Left ventricle myocardium inferior (tissue), 1 donor: ENCODE measurements at places on chromosomes 2 and 18. TPM values are rescaled to one million over a fixed set of nuclear protein-coding genes. Genes with fewer than 3 reads are reported as not detected.

The MYCN gene
- total RNA-seq, result 0.38 TPM

- no peak for DNase-seq
Observed at GRCh38 chr2:109379507-109379906, 234.3 kb downstream of the SEPTIN10 start.

DNA sequence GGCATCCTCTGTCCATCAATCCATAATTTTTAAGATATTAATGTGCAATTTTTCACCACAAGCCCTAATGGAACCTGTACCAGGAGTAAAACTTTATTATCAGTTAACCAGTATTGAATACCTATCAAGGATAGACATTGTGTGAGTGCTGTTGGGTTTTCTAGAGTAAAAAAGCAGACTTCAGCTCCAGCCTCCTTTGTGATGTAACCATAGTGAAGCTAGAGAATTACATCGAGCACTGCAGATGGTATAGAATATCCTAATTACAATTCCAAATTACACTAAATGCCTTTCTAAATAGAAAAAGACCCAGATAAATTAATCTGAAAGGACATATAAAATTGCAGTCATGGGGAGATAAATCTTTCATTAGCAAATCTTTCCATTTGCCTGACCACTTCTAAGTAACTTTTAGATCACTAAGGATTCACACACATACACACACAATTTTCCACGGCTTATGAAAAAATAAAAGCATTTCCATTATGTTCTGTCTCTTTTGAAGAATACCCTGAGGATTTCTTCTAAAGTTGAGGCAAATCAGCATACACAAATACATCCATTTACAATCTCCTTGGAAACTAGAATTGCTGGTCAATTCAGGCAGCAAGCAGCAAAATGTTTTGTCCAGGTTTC is 117.1 kb upstream of the TANK start:
- DNase-seq, result no peak

GRCh38 chr2:170247333-170247732 is 69.4 kb downstream of the MYO3B start:
- DNase-seq, result no peak

GRCh38 chr2:232887171-232887850 is 17.2 kb downstream of the SNORC start:
- DNase-seq, result no peak

- DNase-seq, result no peak
Observed at GRCh38 chr2:107728586-107728985, 98.1 kb upstream of the RGPD4 start.

The PLCD4 gene
- total RNA-seq, result 0.99 TPM

The KYNU gene
- 1.0 TPM for total RNA-seq
